ENCODE measurements at places on chromosomes 12 and 14. TPM values are rescaled to one million over a fixed set of nuclear protein-coding genes. Genes with fewer than 3 reads are reported as not detected.

MGP gene
- total RNA-seq = 0.47 TPM

DNA sequence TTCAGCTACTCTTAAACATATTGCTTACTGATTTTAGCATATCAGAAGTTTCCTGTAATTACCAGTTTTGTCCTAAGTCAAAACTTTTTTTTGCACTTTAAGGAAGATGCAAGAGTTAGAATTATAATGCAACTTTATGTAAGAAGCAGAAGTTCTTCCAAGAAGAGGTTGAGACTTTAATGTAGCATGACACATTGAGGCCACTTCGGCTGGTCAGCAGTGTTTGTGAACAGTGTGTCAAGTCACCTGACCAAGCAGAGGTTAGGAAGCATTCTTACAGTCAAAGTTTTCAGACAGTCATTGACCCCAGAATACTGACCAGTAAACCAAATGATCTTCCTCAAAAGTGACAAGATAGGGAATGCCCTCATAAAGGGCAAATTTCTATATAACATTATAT, 15.2 kb downstream of the FGFR1OP2 start:
- DNase-seq = no peak

DNA sequence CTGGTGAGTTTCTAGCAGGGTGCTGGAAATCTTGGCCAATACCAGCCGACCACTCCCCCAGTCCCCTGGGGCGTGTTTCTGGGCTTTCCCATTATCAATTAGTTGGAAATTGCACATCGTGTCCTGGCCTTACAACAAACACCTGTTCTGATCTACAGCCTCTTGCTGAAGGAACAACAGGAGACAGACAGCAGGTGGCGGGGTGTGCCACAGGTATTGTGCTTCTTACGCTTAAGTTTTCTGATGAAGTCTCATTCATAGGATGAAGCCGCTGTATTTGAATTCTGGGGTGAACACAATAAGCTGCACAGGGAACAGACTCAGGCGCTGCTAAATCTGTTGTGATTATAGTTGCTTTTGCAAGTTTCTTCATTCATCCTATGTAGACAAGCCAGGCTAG, 703 bp downstream of the HIGD1C start:
- no peak for DNase-seq

GRCh38 chr14:25150401-25150800, 100.5 kb upstream of the STXBP6 start:
- no peak for DNase-seq

DNA sequence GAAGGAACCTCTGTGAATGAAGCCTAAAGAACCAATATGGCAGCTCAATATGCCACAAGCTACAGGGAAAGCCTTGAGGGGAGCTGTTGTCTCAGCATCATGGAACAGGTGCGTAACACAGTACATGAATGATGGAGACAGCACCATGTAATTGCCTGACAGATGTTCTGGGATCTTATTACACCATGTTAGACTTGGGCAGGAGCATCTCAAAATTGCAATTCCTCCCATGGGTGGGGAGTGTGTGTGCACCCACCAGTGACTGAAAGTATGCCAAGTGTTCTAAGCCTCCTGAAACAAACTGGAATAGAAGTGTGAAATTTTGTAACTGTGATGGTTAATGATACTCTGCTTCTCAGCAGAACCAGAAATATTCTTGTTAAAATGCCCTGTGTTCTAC, 151.0 kb upstream of the SRRM4 start:
- no peak for DNase-seq

TAS2R7 gene
- not detected for total RNA-seq

B4GALNT3 gene
- 1.8 TPM for total RNA-seq

- DNase-seq = no peak
Observed at GRCh38 chr12:53795927-53796326, 44.1 kb upstream of the CISTR start.

- no peak for DNase-seq
Observed at GRCh38 chr14:105465209-105466031, 9.2 kb upstream of the CRIP2 start.

KCNH3 gene
- 0.39 TPM for total RNA-seq

GLI1 gene
- 0.49 TPM for total RNA-seq

DNA sequence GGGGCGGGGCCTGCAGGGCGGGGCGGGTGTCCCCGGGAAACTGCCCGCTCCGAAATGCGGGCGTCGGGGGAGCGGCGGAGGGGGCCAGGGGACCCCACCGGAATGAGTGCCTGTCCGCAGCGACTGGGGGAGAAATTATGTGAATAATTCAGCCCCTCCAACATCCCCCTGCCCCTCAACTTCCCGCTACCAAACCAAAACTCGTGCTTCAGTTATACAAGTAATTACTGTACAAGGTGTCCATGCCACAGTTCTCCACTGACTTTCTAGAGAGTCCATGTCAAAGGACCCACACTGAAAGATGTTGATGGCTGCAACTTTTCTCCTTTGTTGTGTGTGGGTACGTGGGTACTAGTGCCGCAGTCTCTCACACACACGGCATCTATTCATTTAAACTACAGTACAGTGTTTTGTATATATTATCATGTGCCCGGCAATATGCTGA, 414 bp upstream of the CDK17 start:
- no peak for DNase-seq

GRCh38 chr14:49089107-49089506, 497.1 kb downstream of the RPS29 start:
- DNase-seq = no peak

TAS2R19 gene
- total RNA-seq = 3.2 TPM

GRCh38 chr12:40229690-40230651, 5.2 kb downstream of the LRRK2 start:
- no peak for DNase-seq

DNA sequence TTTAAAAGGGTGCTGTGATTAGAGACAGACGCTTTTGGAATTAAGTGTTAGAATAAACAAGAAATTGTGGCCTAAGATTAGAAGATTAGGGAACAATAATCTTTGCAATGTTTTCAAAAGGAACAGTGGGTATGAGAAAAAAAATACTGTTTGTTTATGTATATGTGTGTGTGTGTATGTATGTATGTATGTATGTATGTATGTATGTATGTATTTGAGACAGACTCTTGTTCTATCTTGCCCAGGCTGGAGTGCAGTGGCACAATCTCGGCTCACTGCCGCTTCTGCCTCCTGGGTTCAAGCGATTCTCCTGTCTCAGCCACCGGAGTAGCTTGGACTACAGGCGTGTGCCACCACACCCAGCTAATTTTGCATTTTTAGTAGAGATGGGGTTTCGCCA, 81.6 kb downstream of the TRAFD1 start:
- DNase-seq = no peak

DNA sequence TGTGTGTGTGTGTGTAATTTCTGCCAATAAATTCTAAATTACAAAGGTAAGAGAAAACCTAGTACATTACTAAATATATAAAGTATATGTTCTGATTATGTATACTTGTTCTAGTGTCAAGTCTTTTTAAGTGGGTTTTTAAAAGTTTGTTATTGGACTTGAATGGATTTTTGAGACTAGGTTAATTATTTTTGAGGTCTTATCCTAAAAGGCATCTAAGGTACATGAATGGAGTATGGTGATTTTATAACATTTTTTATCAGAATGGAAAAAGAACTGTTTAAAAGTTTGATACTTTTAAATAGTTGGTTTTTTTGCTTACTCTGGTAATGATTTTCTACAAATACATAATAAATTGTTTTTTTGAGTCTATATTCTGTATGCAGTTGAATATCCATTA, 22.5 kb upstream of the TMPRSS12 start:
- DNase-seq = no peak

DNA sequence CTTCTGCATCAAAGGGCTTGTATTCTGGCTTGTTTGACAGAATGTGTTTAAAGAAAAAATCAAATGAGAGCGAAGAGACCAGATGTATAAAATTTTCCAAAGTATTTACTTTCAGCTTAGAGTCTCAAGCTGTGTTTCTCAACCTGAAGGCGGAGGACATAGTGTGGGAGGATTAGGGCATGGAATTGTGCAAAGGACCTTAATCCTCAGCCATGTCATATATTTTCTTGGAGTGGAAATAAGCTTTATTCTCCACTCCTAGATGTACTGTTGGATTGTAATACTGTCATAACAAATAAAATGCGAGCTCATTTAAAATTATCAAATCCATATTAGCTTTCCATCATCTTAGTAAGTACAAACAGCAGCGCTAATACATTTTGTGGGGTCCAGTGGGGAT, 154.0 kb downstream of the PAH start:
- no peak for DNase-seq

DNA sequence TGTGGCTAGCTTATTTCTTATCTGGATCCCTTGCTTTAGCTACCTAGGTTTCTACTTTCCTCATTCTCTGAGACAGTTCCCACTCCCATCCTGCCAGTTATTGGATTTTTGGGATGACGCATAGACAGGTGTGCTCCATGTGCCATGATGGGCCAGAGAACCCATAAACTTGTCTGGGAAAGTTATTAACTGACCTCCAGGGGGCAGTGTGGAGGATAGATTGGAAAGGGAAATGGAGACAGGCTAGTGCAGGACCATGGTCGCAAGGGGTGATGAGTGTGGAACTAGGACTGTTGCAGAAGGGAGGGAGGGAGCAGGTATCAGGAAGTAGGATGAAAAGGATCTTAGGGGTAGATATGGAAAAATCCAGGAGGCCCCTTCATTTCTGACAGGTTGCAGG, 80.3 kb downstream of the ESRRB start:
- no peak for DNase-seq

AQP6 gene
- not detected for total RNA-seq

GPR68 gene
- 4.6 TPM for total RNA-seq

ZNF268 gene
- 9.6 TPM for total RNA-seq

SELPLG gene
- 35.9 TPM for total RNA-seq

- no peak for DNase-seq
Observed at GRCh38 chr14:22380571-22381407, 208.2 kb downstream of the DAD1 start.

TSPAN8 gene
- not detected for total RNA-seq

DNA sequence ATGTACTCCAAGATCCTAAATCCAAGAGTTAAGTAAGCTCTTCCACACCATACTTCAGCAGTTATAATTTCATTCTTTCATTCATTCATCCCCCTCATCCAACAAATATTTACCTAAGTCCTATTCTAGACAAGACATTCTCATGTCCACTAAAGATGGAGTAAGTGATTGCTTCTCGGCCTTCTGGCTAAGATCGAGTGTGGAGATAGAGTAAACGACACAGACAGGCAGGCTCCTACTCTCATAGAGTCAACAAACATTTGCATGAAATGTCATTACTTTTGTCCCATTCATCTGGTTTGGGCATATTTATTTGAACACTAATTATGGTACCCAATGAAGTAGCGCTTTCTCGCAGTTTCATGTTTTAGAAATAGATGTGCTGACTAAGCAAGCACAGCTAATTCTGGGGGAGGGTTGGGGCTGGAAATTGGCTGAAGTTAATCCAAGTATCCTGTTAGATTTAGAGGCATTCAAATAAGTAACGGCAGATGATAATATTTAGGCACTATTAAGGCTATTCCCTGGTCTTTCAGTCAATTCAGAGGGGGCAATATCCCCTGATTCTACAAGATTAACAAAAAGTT, 176.5 kb downstream of the CEP128 start:
- DNase-seq = no peak

GRCh38 chr12:104651811-104652210, 195.1 kb downstream of the CHST11 start:
- DNase-seq = no peak

DNA sequence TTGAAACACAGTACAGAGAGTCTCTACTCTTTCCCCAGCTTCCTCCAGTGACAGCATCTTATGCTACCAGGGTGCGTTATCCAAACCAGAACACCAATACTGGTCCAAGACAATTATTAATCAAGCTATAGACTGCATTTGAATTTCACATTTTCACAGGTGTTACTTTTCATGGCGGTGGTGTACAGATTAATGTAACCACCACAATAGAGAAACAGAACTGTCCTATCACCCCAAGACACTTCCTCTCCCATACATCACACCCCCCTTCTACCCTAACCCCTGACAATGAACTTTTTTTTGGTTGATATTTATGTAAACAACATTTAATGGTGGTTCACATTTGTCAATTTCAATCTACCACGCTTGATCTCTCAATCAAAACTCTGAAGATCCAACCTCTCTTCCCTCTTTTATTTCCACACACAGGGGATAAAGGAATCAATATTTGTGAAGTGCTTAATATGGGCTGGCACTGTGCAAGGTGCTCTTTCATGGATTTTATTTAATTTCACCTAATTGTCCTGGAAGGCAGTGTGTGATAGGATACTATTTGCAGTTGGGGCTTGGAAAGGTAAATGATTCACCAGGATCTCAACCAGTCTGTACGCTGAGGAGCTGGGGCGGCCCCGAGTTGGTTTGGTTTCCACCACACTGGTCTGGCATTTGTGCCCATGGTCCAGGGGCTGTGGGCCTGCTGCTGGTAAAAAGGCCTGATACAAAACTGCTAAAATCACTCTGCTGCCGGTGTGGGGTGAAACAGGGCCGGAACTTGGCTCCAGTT, 54.6 kb upstream of the DICER1 start:
- no peak for DNase-seq

GRCh38 chr14:64628940-64629408, 75.2 kb upstream of the PLEKHG3 start:
- no peak for DNase-seq

Data from activated naive CD4-positive, alpha-beta T cell treated with anti-CD3 and anti-CD28 coated beads, Interleukin-2, amount 50 U/mL, for 72 hours (primary cell).